ENCODE measurements at places on chromosomes 7 and 10.
A peak's percentile ranks its signal among the peaks of the same experiment; 100 is the strongest.

DNA sequence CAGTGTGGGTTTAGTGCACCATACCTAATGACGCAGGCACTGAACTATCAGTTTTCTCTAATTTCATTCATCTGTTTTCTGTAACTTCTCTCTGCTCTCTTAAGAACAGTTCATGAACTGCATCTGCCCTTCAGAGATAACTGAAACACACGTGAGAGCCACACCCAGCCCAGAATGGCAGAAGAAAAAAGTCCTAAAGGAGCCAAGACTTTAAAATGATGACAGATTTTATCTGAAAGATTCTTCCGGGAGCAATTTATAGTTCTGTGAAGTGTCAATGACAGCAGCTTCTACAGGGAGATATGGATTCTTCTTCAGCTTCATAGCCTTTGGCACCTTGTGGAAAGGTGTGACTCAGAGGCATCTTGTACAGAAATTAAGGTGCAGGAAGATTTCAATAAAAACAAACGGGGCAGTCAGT lies 211.5 kb upstream of the SLC26A5 start:
- DNase-seq, result no peak

- no peak for DNase-seq
Measured at GRCh38 chr10:12629767-12630165, 280.4 kb downstream of the CAMK1D start.

- DNase-seq, result no peak
Measured at GRCh38 chr10:4511509-4511908, 314.5 kb upstream of the AKR1E2 start.

GRCh38 chr7:74094224-74095101 lies 10.9 kb downstream of the LIMK1 start:
- DNase-seq, result no peak

GRCh38 chr10:59332581-59332980 lies 29.8 kb downstream of the FAM13C start:
- no peak for DNase-seq

DNA sequence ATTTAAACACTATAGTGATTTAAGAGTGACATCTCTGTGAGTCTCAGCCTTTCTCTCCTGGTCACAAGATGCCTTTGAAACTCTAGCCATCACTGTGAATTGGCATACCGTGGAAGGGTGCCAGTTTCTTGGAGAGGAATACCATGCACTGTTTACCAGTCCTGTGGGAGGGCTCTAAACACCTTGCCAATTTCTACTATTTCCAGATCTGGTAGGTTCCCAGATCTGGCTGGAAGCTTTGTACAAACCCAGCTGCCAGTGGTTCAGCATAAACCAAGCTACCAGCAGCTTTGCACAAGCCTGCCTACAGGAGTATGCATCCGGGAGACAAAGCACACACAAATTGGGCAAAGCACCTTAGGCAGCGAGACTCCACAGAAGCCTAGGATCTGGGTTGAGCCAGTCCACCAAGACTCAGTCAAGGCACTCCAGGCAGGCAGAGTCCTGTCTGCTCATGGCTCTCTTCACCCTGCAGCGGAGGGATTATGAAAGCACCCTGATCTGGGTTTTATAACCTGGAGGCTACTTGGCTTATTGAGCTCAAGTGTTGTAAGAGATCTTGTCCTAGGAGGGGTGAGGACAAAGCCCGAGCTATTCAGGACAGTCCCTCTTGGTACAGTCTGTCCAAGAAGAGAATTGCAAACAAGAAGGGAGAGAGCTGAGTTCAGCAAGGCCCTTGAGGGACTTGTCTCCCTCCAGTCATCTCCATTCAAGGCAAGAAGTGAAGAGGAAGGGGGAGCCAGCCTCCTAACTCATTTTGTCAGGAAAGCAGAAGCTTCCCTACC lies 23.6 kb downstream of the MCM10 start:
- DNase-seq, result no peak

DNA sequence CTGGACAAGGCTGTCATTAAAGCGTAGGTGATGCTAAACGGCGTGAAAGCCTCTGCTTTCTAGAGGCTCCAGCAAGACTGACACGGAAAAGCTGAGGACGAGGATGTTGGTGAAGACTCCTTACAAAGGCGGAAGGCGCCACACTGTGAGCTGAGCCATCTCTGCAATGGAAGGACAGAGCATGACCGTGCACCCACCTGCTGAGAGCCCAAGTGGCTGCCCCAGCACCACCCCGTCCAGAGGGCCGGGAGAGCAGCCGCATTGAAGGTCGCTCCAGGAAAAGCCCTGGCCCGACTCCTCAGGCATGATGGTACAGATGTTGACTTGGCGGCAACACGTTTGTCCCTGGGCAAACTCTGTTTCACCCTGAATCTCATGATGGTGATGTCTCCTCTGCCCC lies 492.7 kb downstream of the DNAJB6 start:
- no peak for DNase-seq

GRCh38 chr10:73641328-73642060 lies at the start of gene MYOZ1:
Gene MYOZ1, minus strand, starts transcription at chr10:73641474. Its CDS starts 1,457 bp downstream, at chr10:73640017.
- DNase-seq, result no peak

DNA sequence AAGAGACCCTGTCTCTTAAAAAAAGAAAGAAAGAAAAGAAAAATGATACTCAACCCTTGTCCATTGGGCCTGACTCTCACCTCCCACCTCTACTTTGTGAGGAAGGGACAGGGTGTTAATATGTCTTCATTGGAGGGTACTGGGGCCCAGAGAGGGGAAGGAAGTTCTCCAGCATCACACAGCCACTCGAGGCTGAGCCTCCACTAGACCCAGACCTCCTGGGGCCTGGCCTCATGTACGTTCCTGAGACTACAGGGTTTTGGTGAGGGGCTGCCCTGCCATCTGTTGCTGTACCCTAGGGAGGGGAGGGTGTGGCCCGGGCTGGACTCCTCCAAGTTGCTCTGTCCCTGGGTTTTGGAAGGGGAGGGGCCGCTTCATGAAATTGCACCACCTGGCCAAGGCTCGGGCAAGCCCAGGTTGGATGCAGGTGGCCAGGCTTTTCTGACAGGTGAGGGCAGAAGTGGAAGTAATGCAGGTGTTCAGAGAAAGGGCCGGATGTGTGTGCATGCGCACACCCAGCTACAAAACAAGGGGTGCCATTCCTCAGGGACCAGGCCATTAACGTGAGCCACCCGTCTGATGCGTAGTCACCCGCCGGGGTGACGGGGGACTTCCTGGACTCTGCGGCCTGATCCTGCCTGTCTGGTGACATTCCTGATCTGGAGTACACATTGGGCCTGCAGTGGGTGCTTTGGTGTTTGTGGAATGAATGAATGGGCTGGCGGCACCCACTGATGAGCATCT lies 21.7 kb downstream of the GTF2IRD1 start:
- DNase-seq, result no peak

DNA sequence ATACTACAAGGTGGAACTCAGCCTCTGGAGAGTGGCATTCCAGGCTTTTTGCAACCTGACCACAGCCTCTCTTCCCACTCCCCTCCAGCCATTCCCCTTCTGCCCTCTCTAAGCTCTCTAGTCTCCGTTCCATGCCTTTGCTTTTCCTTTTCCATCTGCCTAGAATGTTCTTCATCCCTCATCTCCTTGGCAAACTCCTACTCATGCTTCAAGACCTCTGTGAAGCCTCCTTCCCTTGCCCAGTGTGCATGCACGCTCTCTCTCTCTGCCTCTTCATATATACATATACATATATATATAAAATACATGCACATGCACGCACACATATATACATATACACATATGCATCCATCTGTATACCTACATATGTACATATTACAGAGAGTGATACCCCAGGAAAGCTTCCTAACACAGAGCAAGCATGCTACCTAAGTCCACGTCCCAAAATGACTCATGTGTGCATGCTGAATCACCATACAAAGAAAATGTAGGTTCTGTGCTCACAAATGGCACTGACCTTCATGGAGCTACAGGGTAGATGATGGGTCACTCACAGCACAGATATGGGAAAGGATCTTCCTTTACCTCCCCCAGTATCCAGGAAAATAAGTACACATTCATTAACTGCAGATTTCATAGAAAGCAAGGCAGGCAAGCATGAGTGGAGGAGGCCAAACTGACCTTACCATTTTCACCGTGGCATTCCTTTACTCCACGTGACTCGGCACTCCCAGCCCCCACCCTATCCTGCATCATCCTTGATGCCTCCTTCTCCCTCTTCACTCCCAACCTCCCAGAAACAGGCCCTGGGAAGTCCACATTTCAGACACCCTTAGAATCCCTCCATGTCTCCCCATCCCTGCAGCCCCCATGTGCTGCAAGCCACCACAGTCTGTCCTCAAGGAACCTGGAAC lies 238.4 kb upstream of the ZMIZ1 start:
- no peak for DNase-seq

DNA sequence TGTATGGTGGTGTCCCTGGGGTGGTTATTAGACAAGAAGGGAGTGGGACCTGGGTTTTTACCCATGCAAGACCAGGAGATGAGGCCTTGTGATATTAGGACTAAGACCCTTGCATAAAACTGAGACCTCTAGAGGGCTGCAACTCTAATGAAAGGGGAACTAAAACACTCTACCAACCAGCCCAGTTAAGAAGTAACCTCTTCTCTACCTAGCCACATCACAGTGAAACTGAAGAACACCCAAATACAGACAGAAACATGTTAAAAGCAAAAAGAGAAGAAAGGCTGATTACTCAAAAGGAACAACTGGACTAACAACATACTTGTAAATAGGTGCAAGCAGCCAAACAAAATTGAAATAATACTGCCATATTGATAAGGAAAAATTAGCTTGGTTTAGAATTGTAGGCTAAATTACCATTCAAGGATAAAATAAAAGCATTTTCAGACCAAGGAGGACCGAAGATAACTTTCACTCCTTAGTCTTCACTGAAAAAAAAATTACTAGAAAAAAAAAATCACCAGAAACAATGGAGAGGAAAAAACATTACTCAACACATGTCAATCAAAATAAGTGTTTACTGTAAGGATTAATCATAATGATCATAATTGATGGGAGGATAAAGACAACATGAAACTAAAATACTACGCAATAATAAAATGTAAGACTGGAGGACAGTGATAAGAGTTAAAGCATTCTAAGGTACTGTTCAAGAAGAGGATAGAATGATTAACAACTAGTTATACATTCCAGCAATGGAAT lies 27.6 kb downstream of the ERLIN1 start:
- no peak for DNase-seq

GRCh38 chr7:40780460-40780859 lies 645.7 kb downstream of the SUGCT start:
- DNase-seq, result no peak

DNA sequence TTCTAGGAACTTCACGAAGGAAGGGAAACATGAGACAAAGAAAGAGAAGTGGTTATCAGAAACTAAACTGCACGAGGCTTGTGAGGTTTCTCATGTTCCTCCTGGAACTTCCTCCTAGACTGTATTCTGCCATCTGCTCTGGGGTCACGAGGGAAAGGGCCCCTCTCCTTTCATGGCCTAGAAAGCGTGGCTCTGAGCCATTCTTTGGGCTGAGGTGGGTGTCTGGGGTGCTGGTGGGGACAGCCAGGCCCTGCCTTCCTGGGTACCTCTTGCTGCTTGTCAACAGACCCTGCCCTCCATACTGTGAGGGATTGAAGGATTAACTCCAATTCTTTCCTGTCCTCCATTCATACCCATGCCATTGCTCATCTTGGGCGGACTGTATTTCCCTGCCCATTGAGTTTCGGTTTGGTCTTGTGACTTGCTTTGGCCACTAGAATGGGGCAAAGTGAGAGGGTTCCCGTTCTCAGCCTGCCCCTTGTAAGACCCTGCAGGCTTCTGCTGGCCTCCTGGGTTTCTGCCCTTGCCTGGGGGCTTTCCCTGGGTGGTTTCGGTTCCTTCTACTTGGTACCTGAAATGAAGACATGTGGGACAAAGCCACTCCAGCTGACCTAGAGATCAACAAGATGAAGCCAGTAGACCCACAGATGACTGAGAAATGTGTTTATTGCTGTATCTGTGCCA lies 14.9 kb upstream of the GIMAP8 start:
- no peak for DNase-seq

GRCh38 chr7:112969946-112970345 lies 116.7 kb downstream of the GPR85 start:
- DNase-seq, result no peak

GRCh38 chr7:76047305-76047810 lies 442 bp downstream of the STYXL1 start:
- DNase-seq, result no peak

- no peak for DNase-seq
Measured at GRCh38 chr10:69769395-69769992, 32.2 kb upstream of the COL13A1 start.

DNA sequence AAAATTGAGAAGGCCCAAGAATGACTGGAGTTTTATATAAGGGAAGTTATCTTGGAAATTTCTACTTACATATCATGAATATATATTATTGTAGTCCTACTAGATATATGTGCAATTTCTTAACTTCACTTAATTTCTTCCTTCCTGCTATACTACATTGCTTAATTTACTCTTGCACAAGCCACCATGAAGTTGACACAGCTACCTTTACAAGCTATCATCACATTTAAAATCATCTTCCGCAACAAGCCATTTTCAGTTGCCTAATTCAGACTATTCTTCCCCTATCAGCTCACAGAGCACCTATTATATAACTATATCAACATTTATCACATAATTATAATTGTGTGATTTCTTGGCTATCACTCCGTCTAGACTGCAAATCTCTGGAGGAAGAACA lies 418.4 kb downstream of the PARD3 start:
- no peak for DNase-seq

- no peak for DNase-seq
Measured at GRCh38 chr7:106129291-106129690, 17.2 kb upstream of the SYPL1 start.

- DNase-seq, result no peak
Measured at GRCh38 chr10:27774831-27775230, 29.2 kb upstream of the MKX start.

GRCh38 chr7:4127909-4128560 lies 554.1 kb upstream of the FOXK1 start:
- DNase-seq, result no peak

- no peak for DNase-seq
Measured at GRCh38 chr10:113681533-113682470, 2.1 kb downstream of the CASP7 start.

DNA sequence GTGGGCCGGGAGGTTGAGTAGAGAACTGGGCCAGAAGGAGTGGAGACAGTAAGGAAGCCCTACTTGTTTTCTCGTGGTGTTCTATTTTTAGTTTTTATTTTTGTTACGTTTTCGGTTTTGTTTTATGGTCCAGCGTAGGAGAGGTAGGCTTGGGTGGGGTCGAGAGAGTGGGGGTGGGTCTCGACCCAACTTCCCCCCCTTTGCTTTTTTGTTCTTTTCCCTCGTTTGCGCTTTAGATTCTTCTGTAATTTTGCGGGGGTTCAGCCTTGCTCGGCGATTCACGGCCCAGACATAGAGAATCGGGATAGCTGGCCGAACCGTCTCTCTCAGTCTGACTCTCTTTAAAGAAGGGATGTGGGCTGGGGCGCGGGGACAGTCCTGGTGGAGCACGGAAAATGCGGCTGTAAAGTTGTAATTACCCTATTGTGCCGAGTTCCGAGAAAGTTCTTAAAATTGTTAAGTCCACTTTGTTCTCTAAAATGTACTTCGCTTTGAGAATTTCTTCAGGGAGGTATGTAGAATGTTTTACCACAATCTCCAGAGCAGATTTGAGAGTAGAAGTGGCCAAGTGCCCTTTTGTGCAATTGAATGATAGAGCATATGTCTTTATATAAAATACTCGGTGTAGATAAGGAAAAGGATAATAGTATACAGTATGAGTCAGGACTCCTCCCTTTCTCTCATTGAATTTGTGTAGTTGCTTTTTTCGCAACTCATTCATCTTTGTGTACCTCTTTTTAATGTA lies 816 bp downstream of the DMTF1 start:
- peak; percentile 31 for DNase-seq

Data from NCI-H748 treated with DMSO at 0.1 percent for 48 hours (cell line).